ENCODE measurements at places on chromosomes 16 and 17.

DNA sequence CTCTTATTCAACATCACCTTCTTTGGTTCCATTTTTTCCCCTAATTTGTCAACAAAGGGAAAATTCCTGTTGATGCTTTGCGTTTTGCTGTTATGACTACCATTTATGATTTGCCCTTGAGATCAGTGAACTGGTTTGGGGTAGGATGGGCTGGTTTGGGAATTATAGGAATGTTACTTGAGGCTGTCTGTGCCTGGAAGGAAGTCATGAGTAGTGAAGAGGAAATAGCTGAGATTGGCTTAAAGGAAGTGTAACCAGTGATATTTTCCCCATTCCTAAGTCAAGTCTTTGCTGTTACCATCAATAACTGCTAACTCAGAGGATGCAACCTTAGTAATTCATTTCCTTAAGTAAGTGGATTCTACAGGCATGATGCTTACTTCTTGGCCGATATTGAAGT lies 179.2 kb downstream of the MAP2K6 start:
- no peak for DNase-seq

DNA sequence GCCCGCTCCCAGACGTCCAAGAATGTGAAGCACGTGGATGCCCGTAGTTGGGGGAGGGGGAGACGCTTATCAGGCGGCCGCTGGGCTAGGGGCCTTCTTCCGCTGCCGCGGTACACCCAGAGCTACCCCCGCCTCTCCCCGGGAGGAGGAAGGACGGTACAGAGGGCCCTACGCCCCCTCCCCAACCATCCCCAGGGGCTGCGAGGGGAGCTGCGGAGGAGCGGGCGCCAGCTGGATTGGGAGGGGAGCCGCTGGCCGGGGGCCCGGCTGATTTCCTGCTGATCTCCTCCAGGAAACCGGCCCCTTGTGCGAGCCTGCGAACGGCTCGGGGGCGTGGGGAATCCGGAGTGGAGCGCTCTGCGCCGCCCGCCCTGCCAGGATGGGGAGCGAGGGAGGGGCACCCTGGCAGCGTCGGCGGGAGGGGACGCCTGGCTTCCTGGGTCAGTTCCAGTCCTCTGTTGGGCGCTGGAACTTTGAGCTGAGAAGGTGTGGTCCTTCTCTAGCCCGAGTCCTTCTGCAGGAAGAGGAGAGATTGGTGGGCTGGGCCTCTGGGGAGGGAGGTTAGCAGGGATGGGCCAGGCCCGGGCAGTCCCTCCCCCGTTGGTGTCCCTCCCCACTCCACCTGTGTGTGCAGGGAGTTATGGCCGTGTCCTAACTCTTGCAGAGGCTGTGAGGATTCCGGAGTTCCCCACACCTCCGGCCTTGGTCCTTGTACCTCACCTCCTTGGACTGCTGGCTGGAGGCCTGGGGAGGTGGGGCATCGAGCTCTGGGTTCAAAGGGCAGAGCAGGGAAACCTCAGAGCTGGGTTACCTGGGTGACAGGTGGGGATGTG lies 19.2 kb downstream of the GJD3 start:
- DNase-seq: peak; percentile 35

DNA sequence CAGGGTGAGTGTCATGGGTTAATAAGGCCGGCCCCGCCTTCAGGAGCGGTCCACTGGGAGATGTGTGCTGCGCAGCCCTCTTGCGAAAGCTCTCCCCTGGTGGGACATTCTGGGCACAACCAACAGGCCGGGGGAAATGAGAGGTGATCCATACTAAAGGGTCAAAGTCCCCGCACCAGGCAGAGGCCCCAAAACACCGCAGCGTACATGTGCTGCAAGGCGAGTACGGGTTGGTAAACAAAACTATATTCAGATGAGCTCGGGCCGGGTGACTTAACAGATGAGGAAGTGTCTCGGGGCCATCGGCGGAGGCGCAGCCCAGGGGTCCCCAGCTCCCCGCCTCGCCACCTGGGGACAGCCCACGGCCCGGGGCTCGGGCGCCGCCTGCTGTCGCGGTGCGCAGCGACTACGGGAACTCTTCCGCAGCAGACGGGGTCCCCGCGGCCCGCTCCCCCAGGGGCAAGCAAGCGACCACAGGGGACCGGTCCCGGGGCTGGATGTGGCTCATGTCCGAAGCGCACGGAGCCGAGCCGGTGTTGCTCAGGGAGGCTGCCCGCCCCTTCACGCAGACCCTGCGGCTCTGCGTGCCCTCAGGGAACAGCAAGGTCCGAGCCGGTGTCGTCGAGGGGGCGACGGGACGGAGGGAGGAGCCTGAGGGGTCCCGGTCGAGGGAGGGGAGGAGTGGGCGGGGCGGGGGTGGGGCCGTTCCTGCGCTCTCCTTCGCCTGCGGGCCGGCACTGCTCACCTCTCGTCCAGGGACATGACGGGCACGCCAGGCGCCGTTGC lies at the start of gene RAB37:
Gene RAB37 (plus strand): TSS at position 744 of the 786 bp plus-strand sequence. CDS start 17 bp downstream, at position 761.
- no peak for DNase-seq

GRCh38 chr16:10618710-10619209 lies 38.4 kb upstream of the EMP2 start:
- no peak for DNase-seq

DNA sequence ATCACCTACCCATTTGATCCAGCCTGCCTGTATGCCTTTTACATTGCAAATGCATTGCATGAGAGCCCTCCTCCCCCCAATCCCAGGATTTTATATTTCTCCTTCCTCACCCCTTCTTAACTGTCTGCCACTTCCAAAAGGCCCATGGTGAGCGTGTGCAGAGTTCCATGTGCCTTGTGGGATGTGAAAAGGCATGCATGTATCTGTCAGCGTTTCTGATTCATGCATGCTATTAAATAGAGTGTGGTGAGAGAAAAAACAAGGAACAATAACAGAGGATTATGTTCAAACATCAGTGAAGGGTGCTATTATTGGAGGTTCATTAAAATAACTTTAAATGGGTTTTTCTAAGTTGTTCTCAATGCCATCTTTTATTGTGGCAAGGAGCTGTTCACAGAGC lies 60.9 kb upstream of the CACNG3 start:
- no peak for DNase-seq

DNA sequence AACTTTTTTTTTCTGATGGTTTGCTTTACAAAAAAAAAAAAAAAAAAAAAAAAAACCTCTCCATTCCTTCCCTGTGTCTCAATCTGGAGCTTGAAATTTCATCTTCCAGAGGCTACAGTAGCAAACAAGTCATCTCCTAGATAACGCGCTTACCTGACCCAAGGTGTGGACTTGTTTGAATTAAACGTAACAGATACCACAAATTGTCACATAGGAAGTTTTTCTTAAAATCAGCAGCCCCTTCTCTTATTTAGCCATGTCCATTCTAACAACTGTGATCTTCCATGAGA lies 2.0 kb downstream of the STAT5B start:
- no peak for DNase-seq

GRCh38 chr17:36544044-36544306 lies 744 bp upstream of the GGNBP2 start:
- no peak for DNase-seq

- DNase-seq: no peak
These were observed 30.7 kb downstream of the PIEZO1 start for GRCh38 chr16:88754109-88754911.

DNA sequence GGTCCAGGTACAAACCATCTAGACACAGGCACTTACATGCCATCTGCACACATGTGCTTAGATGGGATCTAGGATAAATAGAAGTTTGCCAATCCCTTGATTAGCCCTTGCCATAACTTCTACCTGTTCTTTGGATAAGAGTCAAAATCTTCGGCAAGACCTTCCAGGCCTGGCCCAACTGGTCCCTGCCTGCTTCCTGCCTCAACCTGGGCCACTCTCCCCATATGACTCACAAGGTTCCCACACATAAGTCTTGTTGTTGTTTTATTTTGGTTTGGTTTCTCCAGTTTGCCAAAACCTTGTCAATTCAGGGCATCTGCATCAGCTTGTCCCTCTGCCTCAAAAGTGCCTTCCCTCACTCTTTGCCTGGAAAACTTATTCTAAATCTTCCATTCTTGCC lies 95.3 kb upstream of the XYLT1 start:
- no peak for DNase-seq

- no peak for DNase-seq
These were observed 17.4 kb downstream of the LASP1NB start for GRCh38 chr17:38942696-38943334.

- DNase-seq: no peak
These were observed 14.5 kb downstream of the GRB2 start for GRCh38 chr17:75390982-75391381.

GRCh38 chr16:14199624-14200023 lies 128.5 kb downstream of the MRTFB start:
- no peak for DNase-seq

GRCh38 chr17:951325-952132 lies 28.0 kb downstream of the NXN start:
- no peak for DNase-seq

DNA sequence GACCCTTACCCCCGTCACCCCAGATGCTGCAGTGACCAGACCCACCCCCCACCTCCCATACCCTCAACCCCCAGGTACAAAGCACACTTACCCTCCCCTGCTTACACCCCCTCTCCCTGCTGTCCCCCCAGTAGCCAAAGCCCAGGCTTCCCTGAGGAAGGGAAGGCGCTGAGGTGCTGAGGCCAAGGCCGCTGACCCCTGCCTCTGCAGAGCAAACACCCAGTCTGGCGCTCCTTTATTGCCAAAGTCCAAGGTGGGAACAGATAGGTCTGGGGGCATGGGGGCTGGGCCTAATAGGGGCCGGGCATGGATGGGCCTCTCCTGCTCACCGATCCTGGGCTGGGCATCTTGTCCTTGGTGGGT lies 683 bp downstream of the LCAT start:
- no peak for DNase-seq

- DNase-seq: no peak
These were observed 11.9 kb downstream of the MCRIP1 start for GRCh38 chr17:81821147-81821546.

- no peak for DNase-seq
These were observed 83.1 kb upstream of the IRX6 start for GRCh38 chr16:55240888-55241287.

- no peak for DNase-seq
These were observed 164.6 kb downstream of the RPTOR start for GRCh38 chr17:80709090-80709695.

GRCh38 chr17:60960398-60961065 lies 282.9 kb downstream of the BCAS3 start:
- no peak for DNase-seq

GRCh38 chr17:48439875-48440505 lies 10.0 kb upstream of the SKAP1 start:
- no peak for DNase-seq

GRCh38 chr17:50872710-50873424 lies 6.7 kb upstream of the TOB1 start:
- DNase-seq: no peak

- no peak for DNase-seq
These were observed 10.6 kb downstream of the SNTB2 start for GRCh38 chr16:69197573-69197972.

GRCh38 chr17:33140413-33141099 lies 148.9 kb downstream of the SPACA3 start:
- no peak for DNase-seq

GRCh38 chr16:68235887-68236136 lies at the start of gene ESRP2:
TSS of gene ESRP2 (minus strand) at chr16:68236127. CDS start at chr16:68236045, 82 bp downstream.
- DNase-seq: no peak

DNA sequence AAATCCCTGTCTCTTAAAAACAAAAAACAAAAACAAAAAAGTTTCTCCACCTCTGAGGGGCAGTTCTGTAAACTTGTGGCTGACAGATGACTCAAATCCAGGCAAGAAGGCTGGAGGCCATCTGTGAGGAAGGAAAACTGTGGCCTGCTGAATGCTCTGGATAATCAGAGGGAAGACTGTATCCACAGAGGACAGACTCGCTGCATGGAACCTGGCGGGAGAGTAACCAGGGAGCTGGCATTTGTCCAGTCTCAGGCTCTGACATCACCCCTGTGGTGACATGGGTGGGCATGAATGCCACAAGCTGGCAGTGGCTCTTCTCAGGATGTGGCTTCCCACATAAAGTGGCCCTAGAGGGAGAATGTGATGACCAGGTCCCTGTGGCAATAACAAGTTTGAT lies 2.8 kb upstream of the KSR1 start:
- DNase-seq: no peak

- DNase-seq: peak; percentile 59
These were observed 787 bp downstream of the CTCF start for GRCh38 chr16:67562918-67563707.

DNA sequence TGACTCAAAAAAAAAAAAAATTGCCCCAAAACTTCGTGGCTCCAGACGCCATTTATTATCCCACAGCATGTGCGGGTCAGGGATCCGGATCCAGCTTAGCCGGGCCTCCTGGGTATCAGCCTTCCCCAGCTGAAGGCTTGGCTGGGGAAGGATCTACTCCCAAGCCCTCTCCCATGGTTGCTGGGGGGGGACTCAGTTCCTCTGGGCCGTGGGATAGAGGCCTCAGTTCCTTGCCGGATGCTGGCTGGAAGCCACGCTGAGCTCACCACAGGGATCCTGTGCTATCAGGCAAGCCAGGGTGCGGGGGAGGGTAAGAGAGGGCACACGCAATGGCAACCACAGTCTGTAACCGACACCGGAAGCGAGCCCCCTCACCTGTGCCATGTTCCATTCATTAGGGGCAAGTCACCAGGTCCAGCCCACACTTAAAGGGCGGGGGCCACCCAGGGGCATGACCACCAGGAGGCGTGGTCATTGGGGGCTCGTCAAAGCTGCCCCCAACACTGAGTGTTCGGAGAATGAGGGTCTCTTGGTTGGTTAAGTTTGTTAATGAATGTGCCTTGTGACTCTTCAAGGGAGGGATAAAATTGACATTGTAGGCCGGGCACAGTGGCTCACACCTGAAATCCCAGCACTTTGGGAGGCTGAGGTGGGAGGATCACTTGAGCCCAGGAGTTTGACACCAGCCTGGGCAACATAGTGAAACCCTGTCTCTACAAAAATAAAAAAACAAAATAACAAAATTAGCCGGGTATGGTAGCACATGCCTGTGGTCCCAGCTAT lies 210.0 kb upstream of the GSE1 start:
- DNase-seq: no peak

DNA sequence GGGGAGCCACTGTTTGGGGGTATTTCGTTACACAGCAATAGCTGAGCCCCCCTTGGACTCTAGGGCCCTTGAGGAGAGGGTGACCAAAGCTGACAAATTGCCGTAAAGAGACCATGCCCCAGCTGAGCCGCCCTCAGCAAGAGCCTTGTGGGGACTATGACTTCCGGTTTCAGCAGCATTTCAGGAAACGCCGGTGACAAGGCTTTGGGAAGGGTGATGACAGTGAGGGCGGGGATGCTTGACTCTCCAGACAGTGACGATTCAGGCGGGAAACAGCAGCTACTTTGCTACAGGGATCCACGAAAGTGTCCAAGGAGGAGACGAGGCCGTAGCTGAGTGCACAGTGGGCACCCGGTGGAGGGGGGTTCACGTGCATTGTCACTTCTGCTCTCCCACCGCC lies 360.8 kb downstream of the C16orf95 start:
- DNase-seq: no peak
